Aorta (tissue), 5 donors: ENCODE measurements at places on chromosomes 6 and 20.
A peak's percentile ranks its signal among the peaks of the same experiment; 100 is the strongest.

DNA sequence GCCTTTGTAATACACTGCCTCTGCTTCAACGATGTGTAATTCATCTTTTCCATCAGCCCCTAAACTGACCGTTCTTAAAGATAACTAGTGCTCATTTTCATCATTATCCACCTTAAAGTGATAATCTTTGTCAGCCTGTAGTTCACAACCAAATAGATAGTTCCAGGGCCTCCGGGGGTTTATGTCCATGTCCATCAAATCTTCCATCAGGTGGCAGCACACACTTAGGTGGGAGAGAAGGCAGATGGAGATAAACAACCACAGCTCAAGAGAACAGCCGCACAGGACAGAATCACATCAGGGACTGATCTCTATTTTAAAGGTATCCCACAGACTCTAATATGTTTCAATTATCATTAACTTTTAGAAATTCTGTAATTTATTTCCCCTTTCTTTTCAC, 90.9 kb downstream of the LMBRD1 start:
- DNase-seq = no peak

- DNase-seq = no peak
These were observed 74.8 kb downstream of the GCNT2 start for GRCh38 chr6:10595731-10596664.

DNA sequence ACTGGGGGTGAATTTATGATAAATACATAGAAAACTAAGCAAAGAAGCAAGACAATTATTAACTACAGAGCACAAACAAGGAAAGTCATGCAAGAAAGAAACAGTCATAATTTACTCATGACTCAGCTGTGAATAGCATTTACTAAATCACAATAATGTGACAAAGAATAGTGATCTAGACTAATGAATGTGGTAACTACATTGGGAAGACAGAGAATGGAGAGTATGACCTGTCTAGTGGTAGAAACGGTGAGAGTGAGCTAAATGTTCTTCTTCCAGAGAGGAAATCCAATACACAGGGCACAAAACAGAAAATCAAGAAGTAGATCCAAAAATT, 153.5 kb upstream of the DST start:
- no peak for DNase-seq

GRCh38 chr6:44960898-44961297, 367.2 kb upstream of the RUNX2 start:
- DNase-seq = no peak

GRCh38 chr6:4281341-4282293, 146.2 kb upstream of the ECI2 start:
- no peak for DNase-seq

DNA sequence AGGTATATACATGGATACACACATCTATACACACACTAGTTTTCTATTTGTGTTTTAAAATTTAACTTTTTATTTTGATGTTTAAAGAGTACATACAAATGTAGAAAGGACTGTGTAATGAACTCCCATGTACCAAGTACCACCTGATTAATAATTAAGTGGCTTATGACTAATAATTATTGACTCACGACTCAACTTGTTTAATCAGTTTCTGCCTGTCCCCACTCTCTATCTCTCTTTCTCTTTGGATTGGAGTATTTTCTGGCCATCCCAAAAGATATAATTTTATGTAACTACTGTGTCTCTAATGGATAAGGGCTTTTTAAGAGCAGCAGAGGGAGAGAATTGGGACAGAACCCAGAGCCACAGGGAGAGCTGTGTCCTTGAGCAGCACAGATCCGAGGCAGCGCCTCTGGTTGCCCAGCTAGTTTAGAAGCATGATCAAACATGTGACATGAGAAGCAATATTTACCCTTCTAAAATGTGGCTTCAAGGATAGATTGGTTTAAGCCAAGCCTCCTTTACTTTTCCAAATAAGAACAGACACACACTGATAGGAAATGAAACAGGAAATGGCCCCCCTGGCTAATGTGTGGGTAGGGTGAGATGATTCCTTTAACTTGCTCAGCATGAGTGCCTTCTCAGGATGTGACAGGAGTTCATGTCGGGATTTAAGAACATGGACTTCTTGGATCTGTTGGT, 81.0 kb downstream of the ERMARD start:
- no peak for DNase-seq

DNA sequence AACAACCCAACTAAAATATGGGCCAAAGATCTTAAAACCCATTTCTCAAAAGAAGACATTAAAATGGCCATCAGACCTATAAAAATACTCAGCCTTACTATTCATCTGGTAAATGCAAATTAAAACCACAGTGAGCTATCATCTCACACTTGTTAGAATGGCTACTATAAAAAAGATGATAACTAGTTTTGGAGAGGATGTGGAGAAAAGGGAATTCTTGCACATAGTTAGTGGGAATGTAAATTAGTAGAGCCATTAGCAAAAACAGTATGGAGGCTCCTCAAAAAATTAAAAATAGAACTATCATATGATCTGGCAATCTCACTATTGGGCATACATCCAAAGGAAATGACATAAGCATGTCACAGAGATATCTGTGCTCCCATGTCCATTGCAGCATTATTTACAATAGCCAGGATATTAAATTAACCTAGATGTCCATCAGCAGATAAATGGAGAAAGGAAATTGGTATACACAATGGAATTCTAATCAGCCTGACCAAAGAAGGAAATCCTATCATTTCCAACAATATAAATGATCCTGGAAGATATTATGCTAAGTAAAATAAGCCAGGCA, 2.9 kb downstream of the SIRPB1 start:
- no peak for DNase-seq

- DNase-seq = peak; percentile 50
These were observed 268.4 kb downstream of the SMOC2 start for GRCh38 chr6:168709390-168709789.

GRCh38 chr6:106910999-106911949, 63.3 kb downstream of the CD24 start:
- no peak for DNase-seq

DNA sequence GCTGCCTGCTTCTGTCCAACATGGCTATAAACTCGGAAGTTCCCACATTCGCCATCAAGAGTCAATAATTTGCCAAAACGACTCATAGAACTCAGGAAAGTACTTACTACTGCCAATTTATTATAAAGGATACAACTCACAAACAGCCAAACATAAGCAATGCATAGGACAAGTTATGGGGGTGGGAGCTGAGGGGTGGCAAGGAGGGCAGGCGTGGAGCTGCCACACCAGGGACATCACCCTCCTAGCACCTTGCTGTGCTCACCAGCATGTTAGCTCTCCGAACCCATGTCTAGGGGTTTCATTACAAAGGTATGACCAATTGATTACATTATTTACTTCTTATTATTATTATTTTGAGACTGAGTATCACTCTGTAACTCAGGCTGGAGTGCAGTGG, 12.4 kb downstream of the EIF2S2 start:
- DNase-seq = no peak

- DNase-seq = no peak
These were observed 373.4 kb upstream of the EPHA7 start for GRCh38 chr6:93792746-93793145.

- no peak for DNase-seq
These were observed 107.8 kb downstream of the MAN1A1 start for GRCh38 chr6:119241540-119242309.

DNA sequence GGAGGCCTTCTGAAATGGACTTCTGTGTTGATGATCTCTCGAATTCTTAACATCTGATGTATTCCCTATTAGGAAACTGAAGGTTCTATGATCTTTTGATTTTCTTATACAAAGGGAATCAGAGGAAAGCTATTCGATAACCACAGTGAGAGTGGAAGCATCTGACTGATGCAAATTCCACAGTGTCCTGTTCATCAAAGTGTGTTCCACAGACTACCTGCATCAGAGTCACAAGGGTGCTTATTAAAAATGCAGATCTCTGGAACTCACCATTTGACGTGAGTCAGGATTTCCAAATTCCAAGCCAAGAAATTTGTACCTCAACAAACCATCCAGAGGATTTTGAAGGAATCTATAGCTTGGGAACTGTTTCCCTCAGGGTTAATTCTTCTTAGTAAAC, 4.4 kb upstream of the MEP1A start:
- DNase-seq = no peak

DNA sequence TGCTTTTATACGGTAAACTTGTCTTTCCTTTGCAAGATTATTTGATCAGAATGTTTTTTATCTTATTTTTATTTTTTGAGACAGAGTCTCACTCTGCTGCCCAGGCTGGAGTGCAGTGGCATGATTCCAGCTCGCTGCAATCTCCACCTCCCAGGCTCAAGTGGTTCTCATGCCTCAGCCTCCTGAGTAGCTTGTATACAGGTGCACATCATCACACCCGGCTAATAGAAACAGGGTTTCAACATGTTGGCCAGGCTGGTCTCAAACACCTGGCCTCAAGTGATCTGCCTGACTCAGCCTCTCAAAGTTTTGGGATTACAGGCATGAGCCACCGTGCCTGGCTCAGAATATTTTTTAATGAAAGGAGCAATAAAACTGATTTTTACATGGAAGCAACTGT, 8.9 kb upstream of the LPIN3 start:
- DNase-seq = no peak

- DNase-seq = no peak
These were observed 10.6 kb downstream of the MYB start for GRCh38 chr6:135191508-135192255.

DNA sequence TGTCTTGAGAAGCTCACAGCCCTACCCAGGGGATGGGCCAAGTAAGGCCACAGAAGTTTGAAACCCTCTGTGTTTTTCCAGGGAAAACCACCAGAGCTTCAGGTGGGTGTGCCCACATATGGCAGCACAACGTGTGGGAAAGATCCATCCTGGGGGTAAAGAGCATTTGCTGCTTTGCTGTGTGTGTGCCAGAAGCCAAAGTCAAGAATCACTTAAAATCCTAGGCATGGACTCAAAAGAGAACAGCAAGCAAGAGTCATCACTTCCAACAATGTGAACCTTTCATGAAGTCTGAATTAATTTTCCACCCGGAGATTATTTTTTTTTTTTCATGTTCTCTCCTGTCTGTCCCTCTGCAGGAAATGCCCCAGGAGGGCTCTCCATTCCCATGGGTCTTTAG, 308.2 kb upstream of the SGK1 start:
- DNase-seq = no peak

DNA sequence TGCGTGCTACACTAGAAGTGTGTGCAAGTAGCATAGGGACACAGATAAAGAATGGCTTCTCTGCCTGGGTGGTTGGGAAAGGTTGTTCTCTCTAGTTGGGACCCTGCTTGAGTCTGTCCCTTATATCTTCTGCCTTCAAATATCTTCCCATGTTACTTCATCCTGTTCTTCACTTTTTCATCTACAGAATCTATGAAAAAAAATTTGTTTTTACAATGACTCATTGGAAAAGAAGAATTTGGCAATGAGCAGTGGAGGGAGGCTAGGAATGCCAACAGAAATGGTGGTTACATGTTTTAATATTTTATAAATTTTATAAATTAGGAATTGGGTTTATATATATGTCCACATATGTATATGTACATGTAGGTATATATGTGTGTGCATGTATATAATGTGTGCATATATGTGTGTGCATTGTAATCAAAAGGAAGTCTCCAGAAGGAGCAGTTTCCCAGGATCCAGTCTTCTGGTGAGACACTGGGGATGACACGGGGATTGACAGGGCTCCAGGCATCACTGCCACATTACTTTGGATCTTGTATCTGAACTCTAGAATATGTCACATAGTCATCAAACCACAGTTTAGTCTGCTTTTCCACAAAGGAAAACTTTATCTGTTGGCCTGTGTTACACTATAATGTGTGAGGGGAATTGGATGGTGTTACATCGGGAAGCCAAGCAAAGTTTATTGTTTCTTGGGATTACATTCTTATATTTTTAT, 75.3 kb upstream of the RIPOR2 start:
- DNase-seq = no peak

GRCh38 chr20:61889659-61890058, 176.0 kb downstream of the TAF4 start:
- DNase-seq = no peak

- no peak for DNase-seq
These were observed 270.3 kb downstream of the TBC1D7 start for GRCh38 chr6:13058051-13058450.

DNA sequence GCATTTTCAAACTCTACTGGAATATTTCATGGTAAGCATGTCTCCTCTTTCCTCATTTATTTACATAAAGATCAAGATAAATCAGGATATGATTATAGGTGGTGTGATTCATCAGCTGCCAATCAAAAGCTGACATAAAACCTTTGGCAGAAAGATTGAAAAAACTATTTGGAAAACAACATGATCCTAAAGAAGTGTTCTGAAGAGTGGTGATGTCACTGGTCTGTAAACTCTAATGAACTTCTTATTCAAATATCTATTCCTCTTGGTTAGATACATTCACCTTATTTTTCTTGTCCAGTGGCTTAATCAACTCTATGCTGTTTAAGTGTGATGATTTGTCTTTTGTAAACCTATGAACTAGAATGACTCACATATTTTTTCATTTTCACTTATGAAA, 535.5 kb upstream of the CITED2 start:
- no peak for DNase-seq

DNA sequence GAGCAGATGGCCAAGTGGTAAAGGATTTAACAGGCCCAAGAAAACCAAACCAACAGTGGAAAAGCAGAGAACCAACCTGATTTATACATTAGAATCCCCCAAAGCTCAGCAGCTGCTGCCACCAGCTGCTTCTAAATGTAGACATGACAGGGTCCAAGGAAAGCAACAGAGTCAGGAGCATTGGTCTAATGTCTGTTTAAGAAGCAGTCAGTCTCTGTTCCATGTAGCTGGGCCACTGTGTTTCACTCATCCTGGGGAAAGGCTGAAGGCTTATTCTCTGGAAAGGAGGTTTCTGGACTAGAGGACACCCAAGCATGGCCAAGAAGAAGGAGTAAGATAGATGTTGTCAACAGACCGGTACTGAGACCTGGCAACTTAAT, 75.4 kb downstream of the TMEM244 start:
- DNase-seq = no peak

GRCh38 chr6:67450641-67451040, 1184.4 kb upstream of the ADGRB3 start:
- no peak for DNase-seq

- DNase-seq = no peak
These were observed 100.8 kb downstream of the DLL1 start for GRCh38 chr6:170190046-170190445.

DNA sequence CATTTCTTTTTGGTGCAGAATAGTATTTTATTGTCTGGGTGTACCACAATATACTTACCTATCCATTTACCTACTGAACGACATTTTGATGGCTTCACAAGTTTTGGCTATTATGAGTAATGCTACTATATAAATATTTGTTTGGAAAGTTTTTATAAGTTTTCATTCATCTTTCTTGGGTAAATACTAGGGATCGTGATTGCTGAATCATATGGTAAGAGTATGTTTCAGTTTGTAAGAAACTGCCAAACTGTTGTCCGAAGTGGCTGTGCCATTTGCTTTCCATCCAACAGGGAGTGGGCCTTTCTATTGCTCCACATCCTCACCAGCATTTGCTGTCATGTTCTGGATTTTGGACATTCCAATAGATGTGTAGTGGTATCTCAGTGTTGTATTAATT, 104.2 kb downstream of the CDYL start:
- no peak for DNase-seq

GRCh38 chr6:135555550-135555949, 58.0 kb upstream of the AHI1 start:
- no peak for DNase-seq
